ENCODE measurements at places on chromosomes 3 and 15.
A peak's percentile ranks its signal among the peaks of the same experiment; 100 is the strongest.

DNA sequence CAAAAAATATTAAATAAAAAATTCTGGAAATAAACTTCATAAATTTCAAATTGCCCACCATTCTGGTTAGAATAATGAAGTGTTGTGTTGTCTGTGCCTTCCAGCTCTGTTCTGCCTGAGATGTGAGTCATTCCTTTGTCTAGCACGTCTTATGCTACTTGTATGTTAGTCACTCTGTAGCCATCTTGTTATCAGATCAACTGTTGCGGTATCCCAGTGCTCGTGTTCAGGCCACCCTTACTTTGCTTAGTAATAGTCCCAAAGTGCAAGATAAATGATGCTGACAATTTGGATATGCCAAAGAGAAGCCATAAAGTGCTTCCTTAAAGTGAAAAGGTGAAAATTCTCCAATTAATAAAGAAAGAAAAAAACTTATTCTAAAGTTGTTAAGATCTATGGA lies 527.5 kb downstream of the NAALADL2 start:
- peak overlapping the region; percentile 16 for H3K27ac ChIP-seq
- H3K4me1 ChIP-seq = no peaks in the 10 kb centered on the region
- H3K4me3 ChIP-seq = no peak overlapping the region
- H3K36me3 ChIP-seq = no peaks in the 10 kb centered on the region

GRCh38 chr15:92393071-92393979 lies at the start of gene ST8SIA2:
Gene ST8SIA2 (plus strand): TSS chr15:92393881. CDS start chr15:92394065, 184 bp downstream.
- DNase-seq = peak; percentile 3
- H3K36me3 ChIP-seq = no peaks in the 10 kb centered on the region
- H3K27me3 ChIP-seq = peaks cover 43% of the 10 kb centered on the region
- no peak within 1 kb of the TSS for H3K27ac ChIP-seq

- no peaks in the 10 kb centered on the region for H3K27me3 ChIP-seq
- no peak for DNase-seq
- no peak overlapping the region for H3K4me3 ChIP-seq
- no peak overlapping the region for H3K27ac ChIP-seq
- H3K36me3 ChIP-seq = no peaks in the 10 kb centered on the region
These were observed 347.2 kb upstream of the TPRG1 start for GRCh38 chr3:188824566-188824965.

GRCh38 chr3:42226470-42227425 lies 39.2 kb downstream of the CCK start:
- H3K4me1 ChIP-seq = no peaks in the 10 kb centered on the region
- no peak overlapping the region for H3K4me3 ChIP-seq
- H3K27me3 ChIP-seq = no peaks in the 10 kb centered on the region
- no peak for DNase-seq
- no peak overlapping the region for H3K27ac ChIP-seq

All from endothelial cell of umbilical vein (primary cell).